ENCODE measurements at places on chromosomes 7 and 10.

DNA sequence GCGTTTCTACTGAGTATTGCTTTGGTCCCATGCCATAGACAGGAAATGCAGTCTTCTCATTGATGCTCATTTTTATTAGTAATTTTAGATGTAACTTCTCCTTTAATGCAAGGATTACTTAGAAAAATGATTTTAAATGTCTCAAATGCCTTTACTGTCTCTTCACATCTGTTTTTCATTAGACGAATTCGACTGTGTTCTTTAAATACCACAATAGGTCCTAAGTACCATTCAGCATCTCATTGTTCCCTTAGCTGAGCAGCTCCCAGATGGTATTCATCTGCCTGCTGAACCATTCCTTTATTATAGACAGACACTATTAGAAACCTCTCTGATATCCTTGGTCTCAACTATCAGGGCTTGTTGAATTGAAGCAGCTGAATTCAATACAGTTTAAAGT lies 113.6 kb downstream of the LSMEM1 start:
- DNase-seq: peak; percentile 67

GRCh38 chr7:127887096-127887495 lies 144.1 kb downstream of the LRRC4 start:
- no peak for DNase-seq

DNA sequence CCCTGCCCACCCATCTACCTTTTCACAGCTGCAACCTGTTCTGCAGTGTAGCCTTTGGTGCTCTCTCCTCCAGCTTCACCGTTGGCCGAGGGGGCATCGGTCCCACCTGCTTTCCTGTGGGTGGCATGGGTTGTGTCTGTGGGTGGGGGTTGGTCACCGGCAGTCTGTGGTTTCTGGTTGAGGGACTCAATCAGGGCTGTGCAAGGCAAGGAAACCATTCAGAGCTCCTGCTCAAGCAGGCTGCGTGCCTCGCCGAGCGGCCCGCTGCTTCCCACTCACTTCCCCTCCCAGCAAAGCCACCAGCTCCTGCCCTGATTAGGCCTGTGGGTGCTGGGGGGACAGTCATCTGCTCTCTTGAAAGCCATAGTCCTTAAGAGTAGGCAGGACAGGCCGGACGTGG lies 9.8 kb downstream of the DNAJB12 start:
- DNase-seq: no peak

DNA sequence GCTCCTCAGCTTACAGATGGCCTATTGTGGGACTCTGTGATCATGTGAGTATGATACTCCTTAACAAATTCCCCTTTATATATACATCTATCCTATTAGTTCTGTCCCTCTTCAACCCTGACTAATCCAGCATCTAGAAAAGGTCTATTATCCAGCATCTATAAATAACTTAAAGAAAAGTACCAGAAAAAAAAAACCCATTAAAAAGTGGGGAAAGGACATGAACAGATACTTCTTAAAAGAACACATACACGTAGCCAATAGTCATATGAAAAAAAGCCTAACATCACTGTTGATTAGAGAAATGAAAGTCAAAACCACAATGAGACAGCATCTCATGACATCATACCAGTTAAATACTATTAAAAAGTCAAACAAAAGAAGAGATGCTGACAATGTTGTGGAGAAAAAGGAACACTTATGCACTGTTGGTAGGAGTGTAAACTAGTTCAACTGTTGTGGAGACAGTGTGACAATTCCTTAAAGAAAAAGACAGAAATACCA lies 549.5 kb upstream of the GRM3 start:
- no peak for DNase-seq

GRCh38 chr7:12085516-12085915 lies 125.6 kb upstream of the TMEM106B start:
- DNase-seq: no peak

GRCh38 chr10:15742836-15743235 lies 23.1 kb upstream of the ITGA8 start:
- DNase-seq: peak; percentile 57

- no peak for DNase-seq
These were observed 21.9 kb downstream of the SND1 start for GRCh38 chr7:127673902-127674301.

DNA sequence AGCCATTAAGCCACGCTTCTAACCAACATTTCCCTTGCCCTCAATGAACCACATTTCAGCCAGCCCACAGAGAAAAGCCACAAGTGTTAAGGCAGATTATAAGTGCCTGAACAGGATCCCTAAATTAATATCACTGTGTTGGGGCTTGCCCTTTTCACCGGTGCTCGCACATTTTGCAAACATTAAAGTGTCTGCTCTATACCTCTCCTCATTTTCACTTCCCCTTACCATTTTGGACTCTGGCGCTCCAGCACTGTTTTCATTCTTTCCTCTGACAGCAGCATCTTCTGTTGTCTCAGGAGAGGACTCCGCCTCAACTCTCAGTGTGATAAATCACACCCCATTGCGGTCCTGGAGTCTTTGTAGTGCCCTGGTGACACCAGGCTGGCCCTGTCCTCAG lies 274.2 kb downstream of the BAMBI start:
- DNase-seq: no peak

DNA sequence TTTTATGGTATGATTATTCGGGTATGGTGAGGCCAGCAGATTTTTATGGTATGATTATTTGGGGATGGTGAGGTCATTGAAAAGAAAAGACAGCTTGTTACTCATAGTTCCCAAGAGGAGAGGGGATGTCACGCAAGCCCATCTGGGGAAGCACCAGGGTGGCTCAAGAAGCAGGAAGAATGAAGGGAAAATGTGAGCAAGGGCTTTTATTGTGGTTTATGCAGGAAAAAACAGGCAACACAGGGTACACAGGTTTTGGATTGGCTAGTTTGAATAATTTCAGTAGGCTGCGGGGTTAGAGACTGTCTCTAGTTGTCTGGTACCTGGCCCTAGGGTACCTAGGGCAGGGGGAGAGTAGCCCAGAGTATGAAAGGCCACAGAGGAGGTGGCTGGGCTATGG lies 26.8 kb upstream of the DGKI start:
- DNase-seq: peak; percentile 92
